ENCODE measurements at places on chromosomes 16 and 17. TPM values are rescaled to one million over a fixed set of nuclear protein-coding genes. Genes with fewer than 3 reads are reported as not detected.

The KRTAP3-1 gene
- total RNA-seq = not detected

The GPR139 gene
- not detected for total RNA-seq

The MAF gene
- 0.57 TPM for total RNA-seq

The ANTKMT gene
- 33.6 TPM for total RNA-seq

The CD300E gene
- total RNA-seq = not detected

The RECQL5 gene
- total RNA-seq = 18.1 TPM

The TEX19 gene
- under 0.01 TPM for total RNA-seq

The ABCC12 gene
- total RNA-seq = not detected

The MT1A gene
- total RNA-seq = 1.7 TPM

The ZNF597 gene
- 2.9 TPM for total RNA-seq

Data from vein endothelial cell (primary cell).